Stimulated activated CD4-positive, alpha-beta T cell treated with anti-CD3 and anti-CD28 coated beads, Interleukin-15, amount 100 ng/mL, for 1 hour (primary cell): ENCODE measurements at places on chromosomes 12 and 14.

DNA sequence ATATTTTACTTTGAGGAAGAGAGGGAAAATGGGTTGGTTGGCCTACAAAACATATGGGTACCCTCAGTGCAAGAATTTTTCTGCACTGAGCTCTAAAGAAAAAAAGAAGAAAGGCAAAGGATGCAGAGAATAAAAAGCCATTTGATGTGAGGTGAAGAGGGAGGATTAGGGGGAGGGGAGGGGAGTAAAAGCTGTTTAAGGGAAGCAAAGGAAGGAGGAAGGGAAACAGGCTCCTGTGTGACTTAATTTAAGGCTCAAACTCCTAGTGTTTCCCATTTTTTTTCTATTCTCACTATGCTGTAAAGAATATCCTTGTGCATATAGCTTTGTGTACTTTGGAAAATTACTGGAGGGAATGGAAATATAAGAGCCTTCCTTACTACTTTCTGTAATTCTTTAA is 78.7 kb downstream of the NKX2-1 start:
- no peak for DNase-seq

- no peak for DNase-seq
These were observed 38.0 kb downstream of the CCDC85C start for GRCh38 chr14:99566009-99566389.

DNA sequence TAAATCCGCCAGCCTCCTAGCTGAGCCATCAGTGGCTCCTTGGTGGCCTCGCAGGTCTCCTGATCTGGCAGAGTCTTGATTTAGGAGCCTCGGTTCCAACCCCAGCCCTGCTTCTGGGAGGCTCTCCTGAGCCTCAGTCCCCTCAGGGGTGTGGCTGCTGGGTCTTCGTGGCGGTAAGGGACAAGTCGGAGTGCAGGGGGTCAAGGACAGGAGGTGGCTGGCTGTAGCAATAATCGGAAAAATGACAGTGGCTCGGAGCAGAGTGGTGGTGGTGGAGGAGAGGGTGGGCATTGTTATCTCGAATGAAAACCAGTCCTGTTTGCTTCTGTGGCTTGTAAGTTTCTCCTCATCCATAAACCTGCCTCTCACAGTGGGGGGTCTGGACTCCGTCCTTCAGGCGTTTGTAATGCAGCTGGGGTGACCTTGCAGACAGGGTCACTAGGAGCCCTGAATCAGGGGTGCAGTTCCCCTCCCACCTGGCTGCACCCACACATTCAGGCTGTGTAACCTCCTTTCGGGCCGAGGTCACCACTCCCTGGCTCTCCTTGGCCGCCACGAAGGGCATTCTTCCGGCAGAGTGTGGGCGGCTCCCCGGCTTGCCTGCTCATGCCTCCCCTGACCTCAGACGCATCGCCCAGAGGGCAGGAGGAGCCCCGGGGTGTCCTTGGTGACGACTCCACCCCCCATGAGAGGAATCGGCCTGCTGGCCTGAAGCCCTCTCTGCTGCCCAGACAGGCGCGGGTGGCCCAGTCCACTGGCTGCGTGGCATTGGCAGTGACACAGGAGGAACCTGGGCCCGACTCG is 8.1 kb downstream of the BCL7A start:
- no peak for DNase-seq

GRCh38 chr12:111773801-111774551 is 7.2 kb downstream of the ALDH2 start:
- DNase-seq: no peak

DNA sequence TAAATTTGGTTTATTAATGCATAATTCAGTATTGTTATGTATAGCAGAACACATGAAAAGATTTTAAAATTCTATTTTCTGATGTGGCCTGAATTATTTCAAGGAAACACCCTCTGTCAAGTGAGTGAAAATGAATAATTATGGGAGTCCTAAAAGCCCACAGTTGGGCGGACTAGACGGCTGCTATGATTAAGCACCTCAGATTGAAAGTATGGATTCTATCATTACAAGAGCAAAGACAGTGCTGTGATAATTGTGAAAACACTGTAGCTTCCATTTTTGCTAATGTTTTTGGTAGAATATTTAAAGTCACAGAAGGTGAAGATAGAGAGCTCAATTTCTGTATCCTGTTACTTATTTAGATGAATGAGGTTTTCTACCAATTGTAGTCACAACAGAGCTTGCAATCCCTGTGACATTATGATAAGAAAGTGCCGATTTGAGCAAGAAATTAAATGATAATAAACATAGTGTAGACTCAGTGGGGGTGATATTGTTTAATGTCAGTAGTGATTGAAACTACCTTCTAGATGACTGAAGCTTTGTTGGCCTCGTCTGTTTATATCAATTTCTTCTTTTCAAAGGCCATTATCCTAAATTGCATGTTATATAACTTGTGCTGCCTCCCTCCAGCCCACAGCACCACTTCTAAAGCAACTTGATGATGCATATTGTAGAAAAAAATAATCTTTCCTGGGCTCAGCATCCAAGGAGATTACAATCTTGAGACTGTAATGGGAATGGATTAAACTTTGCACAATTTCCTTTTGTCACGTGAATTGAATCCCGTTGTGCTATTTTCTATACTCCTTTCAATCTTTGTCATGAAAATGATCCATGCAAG is 359.8 kb downstream of the BTG1 start:
- DNase-seq: no peak

GRCh38 chr12:52582971-52583456 is 9.4 kb upstream of the KRT74 start:
- peak; percentile 45 for DNase-seq

DNA sequence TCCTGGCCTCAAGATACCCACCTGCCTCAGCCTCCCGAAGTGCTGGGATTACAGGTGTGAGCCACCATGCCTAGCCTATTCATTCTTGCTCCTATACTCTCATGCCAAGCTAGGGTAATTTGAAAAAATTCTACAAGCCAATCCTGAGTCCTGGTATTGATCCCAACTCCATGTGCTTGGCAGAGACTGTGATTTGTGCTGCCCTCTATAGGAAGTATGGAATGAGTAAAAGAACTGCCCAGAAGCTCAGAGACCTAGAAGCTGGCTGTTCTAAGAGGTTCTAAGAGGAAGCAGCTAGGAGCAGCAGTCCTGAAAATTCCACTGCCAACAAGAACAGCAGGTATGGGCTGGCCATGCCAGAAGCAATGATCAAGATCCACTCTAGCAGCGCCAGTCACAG is 402.5 kb downstream of the PCNX1 start:
- DNase-seq: no peak

DNA sequence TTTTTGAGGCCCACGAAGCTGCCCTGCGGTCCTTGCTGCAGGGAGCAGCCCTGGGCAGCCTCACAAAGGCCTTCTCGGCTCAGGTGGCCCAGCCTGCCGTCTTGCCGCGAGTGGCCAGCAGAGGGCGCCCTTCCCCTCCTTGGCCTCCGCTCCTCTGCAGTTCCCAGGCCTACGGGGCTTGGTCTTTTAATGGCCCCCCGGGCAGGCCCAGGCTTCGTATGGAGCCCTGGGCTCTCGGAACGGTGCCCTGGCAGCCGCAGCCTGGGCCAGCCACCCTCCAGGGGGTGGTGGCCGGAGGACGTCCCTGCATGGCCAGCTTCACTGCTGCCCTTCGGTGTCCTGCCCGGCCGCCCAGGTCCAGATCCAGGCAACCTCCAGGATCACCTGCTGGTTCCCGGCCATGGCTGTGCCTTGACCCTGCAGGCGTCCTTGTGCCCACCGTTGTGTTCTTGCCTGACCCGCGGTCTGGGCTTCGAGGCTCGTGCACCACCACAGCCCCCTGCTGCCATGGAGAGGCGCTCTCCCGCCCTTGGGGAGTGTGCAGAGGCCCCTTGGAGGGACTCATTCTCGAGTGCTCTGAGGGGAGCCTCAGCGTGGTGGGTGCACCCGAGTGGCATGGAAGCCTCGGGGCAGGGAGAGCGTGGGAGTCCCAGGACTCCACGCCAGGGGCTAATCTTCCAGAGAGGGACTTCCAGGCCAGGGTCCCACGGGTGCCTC is 9.4 kb downstream of the ASPG start:
- peak; percentile 46 for DNase-seq

GRCh38 chr12:31584782-31585181 is 6.2 kb downstream of the DENND5B start:
- no peak for DNase-seq

DNA sequence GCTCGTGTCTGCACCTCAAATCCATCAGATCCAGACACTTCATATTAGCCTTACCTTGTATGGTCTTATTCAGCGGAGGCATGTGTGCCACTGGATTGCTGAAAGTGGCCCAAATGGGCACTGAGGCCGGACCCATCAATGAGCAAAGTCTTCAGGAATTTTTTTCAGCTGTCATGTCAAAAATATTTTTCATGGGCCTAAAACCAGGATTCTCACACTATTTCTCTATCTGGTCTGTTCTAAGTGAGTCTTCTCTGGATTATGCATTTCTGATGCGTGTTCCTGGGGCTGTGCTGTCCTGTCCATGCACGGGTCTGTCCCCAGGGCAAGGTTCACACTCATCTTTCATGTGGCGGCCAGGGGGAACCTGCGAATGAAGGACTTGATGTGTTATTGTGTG is 94.6 kb downstream of the KCNA5 start:
- no peak for DNase-seq

DNA sequence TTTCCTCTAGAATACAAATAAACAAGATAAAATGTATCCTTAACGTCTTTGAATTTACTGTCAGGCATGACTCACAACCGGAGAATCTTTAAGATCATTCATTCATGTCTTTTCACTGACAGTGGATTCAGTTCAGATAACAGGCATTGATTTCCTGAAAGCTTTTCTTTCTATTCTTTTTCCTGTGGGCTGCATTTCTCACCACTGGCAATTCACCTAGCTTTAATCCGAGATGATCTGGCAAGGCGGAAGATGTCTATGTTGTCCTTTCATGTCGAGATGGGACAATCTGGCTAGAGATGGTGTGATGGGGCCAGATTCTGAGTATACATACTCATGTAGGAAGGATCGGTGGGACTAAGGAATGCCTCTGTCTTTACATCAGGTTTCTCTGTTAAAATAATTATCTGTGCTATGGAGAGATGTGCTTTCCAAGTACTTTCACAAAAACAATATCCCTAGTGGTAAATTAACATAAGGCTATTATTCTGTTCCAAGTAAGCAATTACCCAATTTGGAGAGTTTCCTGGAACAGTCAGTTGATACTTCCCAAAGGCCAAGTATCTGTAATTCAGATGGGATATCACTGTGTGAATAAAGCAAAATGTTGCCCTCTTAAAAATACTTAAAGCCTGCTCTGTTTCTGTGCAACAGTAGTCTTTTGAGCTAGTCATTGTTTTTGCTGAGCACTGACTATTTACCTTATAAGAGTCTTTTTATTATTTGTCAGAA is 17.8 kb downstream of the ACSS3 start:
- no peak for DNase-seq

- no peak for DNase-seq
These were observed 389.7 kb downstream of the FUT8 start for GRCh38 chr14:65802196-65802595.

- no peak for DNase-seq
These were observed 43.1 kb upstream of the STRAP start for GRCh38 chr12:15839041-15839440.

DNA sequence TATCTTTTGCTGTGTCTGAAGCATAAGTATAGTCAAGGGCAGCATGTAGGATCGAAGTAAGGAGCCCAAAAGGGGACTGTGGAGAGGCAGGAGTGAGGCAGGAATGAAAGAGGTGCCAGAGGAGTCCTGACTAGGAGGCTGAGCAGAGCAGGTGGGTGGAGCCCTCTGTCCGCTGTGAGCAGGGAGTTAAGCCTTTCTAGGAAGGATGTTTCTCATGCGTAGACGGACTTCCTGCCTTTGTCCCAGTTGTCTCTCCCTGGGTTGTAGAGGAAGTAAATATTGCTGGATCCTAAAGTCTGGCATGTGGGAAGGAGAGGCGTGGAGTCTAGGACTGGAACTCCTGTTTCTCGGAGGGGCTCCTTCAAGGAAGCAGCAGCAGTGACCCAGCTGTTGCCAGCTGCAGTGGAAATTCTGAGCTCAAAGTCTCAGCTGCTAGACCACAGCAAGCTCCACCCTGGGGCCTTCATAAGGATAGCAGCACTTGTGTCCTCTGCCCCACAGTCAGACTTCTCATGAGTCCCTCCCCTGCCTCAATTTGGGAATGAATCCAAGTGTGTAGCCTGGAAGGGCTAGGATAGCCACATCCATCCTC is 44.0 kb downstream of the RBMS2 start:
- no peak for DNase-seq

GRCh38 chr12:18580706-18581105 is 157.1 kb downstream of the PLCZ1 start:
- DNase-seq: no peak

- no peak for DNase-seq
These were observed 26.5 kb downstream of the ARL6IP4 start for GRCh38 chr12:123006977-123007376.

DNA sequence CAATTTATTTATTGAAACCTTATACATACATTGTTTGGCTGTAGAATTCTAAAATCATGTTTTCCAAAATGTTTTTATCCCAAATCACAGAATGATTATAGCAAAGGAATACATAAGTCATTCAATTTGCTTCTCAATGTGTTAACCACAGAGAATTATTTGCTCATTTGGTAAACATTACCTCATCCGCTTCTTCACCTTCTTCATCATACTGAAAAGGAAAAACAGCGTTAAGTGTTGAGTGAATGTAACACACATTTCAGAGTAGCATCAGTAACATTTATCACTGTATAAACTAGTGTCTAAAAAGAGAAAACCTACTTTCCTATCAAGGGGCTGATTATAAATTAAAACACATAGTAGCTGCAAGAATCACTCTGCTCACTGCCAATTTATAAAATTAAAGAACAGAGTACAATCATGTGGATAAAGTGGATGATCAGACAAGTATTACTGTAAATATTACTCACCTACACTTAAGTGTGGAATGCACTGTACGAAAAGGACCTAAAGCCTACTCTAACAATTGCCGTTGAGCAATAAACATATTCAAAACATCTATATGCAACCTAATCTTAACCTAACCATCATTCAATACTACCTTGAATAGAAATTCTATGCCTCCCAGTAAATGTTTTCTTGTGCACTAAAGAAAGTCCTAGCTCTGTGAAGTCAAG is 18.1 kb upstream of the PHLDA1 start:
- no peak for DNase-seq

- DNase-seq: no peak
These were observed 31.6 kb upstream of the CD69 start for GRCh38 chr12:9792185-9792900.

- DNase-seq: no peak
These were observed 365 bp upstream of the ABHD4 start for GRCh38 chr14:22597771-22598098.
